ENCODE measurements at places on chromosomes 7 and 10.
A peak's percentile ranks its signal among the peaks of the same experiment; 100 is the strongest.

DNA sequence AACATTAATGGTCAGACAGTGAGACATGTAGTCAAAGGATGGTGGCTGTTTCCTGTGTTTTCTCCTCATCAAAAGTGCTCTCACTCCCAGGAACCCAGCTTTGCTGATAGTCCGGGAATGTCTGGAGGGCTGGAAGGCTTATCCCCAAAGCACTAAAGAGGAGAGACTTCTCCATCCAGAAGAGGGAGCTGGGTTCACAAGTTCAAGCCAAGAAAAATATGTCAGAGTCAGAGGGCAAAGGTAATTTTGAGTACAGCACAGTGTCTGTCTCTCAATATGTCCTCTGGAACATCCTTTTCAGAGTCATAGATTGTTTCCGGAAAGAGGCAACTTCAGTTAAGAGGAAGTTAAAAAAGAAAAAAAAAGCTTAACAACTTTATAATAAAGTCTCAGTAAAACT is 281.5 kb upstream of the PHYHIPL start:
- no peak for DNase-seq

GRCh38 chr7:37916673-37917660 is at the start of gene SFRP4:
TSS of gene SFRP4 (minus strand) at chr7:37916817. CDS start at chr7:37916537, 280 bp downstream.
- peak; percentile 58 for DNase-seq

DNA sequence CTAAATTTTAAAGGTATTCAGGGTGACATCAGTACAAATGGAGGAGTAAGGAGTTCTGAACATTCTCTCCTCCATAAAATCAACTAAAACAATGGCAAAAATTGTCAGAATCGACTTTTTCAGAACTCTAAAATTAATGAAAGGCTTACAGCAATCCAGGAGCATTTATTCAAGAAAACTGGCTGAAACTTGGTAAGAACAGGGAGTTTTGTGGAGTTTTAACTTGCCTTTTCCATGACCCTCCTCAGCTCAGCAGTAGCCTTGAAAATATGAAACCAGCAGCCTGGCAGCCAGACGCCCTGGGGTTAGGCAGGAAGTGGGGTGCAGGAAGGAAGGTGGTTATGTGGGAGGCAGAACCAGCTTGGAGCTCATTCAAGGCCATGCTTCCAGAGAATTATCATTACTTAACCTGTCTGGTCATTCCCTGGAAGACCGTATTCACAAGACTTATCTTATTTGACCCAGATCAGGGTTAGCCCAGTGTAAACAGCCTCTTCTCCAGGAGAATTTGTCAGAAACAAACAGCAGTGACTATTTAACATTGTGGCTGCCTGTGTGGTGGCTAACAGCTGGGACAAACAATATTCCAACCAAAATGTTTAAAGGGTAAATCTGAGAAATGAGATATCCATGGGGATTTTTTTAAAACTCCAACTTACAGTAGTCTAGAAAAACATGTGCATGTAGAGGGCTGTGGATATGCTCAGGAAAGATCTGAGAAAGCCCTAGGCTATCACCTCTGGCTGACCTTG is 75.7 kb upstream of the MACROH2A2 start:
- DNase-seq = no peak

DNA sequence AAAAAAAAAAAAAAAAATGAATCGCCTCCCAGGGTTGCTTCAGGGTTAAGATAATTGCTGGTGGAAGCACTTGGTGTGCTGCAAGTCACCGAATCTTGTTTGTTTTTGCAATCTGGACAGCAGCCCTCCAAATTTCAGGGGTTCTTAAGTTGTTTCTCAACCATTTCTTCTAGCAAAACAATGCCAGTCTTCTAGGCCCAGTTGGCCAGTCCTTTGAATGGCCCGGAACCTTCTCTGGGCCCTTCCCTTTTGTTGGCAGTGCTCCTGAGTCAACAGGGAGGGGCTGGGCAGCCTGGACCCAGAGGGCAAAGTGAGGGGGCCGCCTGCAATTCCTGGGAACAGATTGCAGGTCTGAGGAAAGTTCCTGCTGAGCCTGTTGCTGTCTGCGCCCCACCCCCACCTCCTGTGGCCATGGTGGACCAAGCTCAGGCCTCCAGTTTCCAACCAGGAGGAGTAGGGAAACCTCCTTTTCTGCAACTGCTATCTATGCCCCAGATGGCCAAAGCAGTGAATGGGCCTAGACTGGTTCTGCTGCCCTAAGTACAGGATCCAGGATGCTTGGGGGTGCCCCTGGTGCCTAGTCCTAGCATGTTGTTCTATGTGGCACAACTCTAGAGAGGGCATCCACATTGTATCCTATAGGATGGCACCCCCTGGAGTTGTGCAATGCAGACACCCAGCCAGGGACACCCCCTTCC is 31.4 kb upstream of the PDCD4 start:
- DNase-seq = no peak

DNA sequence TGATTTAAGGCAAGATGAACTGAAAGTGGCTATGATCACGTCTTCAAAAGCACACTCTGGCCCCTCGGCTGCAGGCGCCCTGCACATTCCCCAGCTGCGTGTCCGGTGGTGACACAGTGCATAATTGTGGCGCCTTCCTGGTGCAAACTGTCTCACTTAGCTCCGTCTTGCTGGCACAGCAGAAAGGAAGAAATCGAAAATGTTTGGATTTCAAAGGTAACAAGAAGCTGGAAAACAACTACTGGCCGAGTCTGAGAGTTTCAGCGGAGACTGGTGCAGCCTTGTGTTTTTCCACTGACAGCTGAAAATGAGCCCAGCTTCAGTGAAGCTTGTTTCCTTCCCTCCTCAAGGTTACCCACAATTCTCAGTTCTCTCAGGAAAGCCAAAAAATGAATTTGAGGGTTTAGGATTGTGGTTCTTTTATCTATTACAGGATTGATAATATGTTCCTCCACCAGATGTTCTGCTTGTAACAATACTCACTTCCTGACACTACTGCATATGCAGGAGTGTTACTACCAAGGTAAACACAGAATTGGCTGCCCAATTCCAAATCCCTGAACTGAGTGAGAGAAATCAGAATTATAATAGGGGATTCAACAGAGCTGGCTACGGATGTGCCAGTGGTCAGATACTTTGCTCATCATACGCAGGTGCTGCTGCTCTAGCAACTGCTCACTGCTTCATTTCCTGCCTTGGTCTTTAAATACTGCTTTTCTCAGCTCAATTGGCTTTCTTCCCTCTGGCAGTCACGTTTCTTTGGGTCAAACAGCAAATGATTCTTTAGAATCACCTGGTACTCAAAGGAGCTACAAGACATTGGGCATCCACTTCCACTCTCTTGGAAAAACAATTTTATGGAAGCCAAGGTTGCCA is 63.7 kb downstream of the TRUB1 start:
- DNase-seq = no peak

DNA sequence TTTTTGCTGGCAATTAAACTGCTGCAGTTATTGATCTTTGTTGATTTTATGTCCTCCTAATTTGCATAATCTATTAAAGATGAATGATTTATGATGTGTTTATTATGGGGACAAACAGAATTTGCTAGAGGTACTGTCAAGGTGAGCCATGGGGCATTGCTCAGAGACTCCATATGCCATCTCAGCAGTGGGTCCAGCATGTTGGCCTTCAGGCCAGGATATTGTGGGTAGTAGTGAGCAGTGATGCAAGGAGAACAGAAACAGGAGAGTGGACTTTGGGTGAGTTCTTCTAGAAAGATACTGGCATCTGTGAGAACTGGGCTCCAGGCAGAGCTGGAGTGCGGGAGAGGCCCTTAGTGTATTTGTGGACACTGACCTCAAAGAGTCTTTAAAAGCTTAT is 65.9 kb downstream of the PAX2 start:
- DNase-seq = no peak

- peak; percentile 35 for DNase-seq
Measured at GRCh38 chr10:121540732-121541395, 57.4 kb downstream of the FGFR2 start.

DNA sequence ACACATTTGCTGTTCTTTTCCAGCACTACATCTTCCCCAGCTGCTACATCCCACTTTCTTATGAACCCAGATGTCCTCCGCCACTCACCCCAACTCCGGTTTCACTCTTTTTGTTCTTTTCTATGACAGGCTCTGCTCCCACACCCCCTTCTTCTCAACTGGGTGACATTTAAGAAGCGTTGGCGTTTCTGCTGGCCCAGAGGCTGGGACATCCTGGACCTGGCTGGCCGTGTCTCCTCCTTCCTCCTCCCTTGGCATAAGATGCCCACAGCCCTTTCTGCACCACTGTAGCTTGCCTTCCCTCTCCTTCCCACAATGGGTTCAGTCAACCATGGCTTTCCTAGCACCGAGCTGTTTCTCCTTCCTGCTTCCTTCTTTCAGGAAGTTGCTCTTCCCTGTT is 9.4 kb upstream of the CALML5 start:
- no peak for DNase-seq

DNA sequence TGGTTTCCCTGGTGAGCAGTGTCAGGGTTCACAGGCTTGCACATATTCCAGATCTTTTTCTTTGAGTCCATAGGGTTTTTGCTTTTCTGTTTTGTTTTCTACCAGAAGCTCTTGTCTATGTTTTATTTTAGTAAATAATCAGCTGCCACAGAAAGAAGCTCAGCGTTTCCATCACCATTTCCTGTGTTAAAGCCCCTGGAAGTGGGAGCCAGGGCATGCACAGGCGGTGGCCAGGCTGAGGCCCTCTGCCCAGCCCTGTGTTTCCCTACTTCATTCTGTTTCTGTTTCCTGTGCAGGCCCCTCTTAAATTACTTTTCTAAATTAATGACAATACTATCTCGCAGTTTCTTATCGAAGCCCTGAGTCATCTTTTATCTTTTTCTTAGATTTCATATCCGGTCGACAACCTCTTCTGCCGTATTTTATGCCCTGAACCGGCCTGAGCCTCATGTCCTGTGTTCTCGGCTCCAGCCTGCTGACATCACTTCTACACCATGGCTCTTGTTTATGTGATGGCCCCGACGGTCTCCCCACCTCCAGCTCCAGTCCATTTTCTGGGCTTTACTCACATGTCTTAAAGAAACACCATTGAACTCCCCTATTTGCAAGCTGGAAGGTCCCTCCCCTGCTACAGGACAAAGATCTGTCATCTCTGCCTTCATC is 442.2 kb downstream of the TCERG1L start:
- DNase-seq = no peak

GRCh38 chr10:33412653-33413361 is 78.3 kb upstream of the NRP1 start:
- DNase-seq = no peak

DNA sequence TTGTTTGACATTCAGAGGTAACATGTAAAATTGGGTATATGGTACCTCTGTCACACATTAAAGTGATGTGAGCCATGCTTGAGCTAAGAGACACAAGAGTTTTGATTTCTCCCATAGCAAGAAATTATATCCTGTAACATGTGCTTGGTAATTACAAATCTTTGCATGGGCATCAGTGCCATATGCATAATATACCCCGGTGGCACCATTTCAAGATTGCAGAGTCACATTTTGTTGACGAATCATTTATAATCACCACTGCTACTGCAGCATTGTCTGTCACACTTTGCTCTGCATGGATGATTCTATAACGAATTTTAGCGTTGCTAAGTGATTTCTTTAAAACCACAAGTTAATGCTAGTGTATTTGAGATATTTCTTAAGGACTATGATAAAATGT is 443.7 kb upstream of the LRRN3 start:
- DNase-seq = no peak

DNA sequence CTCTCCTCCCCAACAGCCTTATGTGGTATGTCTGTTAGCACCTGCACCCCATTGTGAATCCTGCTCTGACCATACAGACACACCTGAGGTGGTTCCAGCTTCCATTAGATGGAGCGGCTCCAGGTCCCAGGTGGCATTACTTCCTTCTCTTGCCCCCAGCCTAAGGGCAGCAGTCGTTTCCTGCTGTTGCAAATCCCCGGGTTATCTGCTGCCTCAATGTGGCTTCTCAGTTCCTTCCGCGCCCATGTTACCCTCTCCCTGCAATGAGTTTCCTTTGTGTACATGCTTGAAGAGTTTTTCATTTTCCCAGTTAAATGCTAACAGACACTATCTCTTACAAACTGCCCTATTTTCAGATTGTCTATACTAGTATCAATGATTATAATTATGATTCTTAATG is 62.8 kb upstream of the PRKCQ start:
- DNase-seq = no peak

- no peak for DNase-seq
Measured at GRCh38 chr10:46514431-46514861, 42.0 kb downstream of the GPRIN2 start.

DNA sequence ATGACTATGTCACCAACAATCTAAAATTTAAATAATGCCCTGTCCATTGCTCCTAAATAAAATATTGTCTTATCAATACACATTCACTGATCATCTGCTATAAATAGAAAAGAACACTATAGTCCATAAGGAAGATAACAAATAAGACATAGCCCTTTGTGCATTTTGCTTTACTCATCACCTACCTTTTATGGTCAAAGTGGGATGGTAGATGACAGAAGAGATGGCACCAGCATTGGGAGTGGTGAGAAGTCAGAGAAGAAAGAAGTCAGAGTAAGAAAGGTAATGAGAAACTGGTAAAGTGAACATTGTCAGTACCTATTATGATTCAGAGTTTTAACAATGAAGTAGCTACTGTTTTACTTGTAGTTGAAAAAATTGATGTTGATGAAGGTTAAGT is 31.1 kb downstream of the SEMA3E start:
- DNase-seq = no peak

DNA sequence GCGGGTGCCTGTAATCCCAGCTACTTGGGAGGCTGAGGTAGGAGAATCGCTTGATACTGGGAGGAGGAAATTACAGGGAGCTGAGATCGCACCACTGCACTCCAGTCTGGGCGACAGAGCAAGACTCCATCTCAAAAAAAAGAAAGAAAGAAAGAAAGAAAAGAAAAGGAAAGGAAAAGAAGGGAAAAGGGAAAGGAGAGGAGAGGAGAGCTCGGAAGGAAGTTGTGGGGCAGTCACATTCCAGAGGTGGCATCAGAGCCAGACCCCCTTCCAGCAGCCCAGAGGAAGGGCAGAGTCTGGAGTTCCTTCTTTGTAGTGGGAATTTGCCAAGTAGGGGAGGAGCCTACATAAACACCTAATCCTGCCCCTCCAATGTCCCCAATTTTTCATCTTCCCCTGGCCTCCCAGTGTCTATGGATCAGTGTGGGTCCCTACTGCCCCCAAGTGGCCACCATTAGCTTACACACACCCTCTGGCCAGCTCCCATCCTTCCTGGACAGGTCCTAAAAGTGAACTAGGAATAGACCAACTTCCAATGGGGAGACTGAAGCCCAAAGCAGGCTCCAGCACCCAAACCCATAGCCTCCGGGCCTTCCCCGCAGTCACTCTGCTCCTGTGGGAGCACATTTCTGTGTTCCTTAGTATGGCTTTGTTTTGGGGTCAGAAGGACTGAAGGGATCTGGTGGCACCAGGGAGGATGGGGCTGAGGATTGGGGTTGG is 39.6 kb upstream of the HSPB1 start:
- peak; percentile 79 for DNase-seq

Data from D341Med (cell line).